NCI-H187 (cell line): ENCODE measurements at places on chromosomes 5 and 9.

DNA sequence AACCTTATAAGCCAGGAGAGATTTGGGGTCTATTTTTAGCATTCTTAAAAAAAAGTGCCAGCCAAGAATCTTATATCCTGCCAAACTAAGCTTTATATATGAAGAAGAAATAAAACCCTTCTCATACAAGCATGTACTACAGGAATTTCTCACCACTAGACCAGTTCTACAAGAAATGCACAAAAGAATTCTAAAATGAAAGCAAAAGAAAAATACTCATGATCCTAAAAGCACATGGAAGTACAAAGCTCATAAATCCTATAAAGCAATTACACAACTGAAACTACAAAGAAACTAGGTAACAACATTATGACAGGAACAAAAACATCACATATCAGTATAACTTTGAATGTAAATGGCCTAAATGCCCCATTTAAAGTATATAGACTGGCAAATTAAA lies 34.5 kb upstream of the HTR4 start:
- no peak for DNase-seq

- DNase-seq = no peak
These were observed 144.6 kb upstream of the MRPS30 start for GRCh38 chr5:44663991-44664710.

DNA sequence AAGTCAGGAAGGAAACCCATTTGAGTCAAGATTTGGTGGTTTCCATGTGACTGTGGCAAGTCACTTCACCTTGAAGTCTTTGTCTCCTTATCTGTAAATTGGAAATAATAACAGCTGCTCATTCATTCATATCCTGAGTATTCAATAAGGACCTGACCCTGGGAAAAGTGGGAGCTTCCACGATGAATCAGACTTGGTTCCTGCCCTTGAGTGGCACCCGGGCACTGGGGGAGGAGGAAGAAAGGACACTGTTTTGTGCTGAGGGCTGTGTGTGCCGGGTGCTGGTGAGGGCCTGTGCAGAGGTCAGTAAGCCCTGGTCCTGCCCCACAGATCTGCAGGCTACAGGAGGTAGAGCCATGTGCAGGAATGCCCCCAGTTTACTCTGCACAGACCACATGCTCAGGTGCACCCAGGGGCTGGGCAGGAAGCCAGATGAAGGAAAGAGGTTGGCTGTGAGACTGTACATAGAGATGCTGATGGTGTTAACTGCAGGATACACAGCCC lies 6.8 kb downstream of the NDST1 start:
- no peak for DNase-seq

- DNase-seq = no peak
These were observed 69.4 kb downstream of the PPIC start for GRCh38 chr5:122967085-122967484.

DNA sequence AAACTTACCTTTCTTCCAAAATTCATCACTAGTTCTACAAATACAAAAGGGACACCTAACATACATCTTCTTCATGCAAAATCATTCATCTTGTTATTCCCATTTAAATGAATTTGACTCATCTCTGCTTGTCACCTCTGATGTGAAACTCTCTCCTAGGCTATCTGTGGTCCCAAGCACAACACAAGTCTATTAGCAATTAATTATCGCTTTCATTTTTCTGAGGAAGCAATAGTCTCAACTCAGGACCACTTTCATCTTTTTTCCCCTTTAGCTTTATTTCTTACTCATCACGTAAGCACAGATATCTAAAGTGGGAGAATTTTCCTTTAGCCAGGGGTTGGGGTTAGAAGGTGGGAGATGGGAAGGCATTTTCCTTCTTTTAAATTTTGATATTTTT lies 131.9 kb downstream of the ST8SIA4 start:
- no peak for DNase-seq

DNA sequence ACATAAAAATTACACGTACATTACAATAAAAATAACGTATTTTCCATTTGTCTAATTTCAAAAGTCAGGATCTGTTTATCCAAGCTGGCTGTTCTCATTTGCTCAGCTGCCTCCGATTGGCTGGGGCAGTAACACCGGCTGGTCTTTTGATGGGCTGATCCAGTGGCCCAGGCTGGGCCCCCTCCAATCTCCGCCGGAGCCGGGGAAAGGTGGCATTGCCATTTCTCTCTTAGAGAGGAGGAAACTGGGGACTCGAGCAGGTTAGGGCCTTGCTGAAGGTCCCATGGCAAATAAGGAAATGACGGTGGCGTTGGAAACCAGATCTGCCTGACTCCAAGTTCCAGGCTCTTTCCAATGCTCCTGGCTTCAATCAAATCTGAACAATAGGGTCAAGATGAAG lies 6.6 kb downstream of the CPLX2 start:
- DNase-seq = no peak

DNA sequence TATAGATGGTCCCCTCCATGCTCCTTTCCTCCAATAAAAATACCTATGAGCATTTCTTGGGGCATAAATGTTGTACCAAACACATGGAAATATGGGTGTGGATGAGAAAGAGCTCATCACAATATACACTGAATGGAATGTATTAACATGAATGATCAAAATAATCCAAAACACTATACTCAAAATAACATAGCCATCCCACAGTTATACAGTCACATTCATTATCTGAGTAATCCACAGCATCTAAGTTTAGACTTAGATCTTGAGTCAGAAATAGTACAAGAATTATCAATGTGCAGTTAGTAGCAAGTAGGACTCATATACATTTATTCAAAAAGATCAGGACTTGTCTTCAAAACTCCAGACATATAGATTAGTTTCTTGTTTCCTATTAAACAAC lies 175.2 kb upstream of the NREP start:
- no peak for DNase-seq
